Memory B cell (primary cell): ENCODE measurements at places on chromosomes 13 and 19.

GRCh38 chr19:31461814-31462539 lies 112.7 kb upstream of the TSHZ3 start:
- DNase-seq, result no peak

- DNase-seq, result peak; percentile 16
Measured at GRCh38 chr13:99657848-99658260, 156.6 kb downstream of the TM9SF2 start.

DNA sequence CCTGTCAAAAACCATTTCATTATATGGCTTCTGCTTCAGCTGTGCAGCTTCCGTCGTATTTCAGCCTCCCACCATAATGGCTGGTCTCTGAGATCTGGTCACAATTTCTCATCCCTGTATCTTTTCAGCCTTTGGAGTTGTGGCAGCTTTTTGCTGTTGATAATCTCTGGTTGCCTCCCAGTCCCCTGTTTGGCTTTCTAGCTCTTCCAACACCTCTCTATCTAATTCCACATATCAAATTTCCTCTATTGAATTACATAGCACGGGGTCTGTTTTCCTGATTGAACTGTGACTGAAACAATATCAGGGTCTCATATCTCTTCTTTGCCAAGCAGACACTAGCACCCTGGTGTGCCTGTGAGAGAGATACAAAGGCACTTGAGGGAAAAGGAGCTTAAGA lies 222.1 kb upstream of the OBI1 start:
- DNase-seq, result no peak

GRCh38 chr13:103810026-103810425 lies 743.8 kb upstream of the SLC10A2 start:
- no peak for DNase-seq

- no peak for DNase-seq
Measured at GRCh38 chr13:104385404-104385803, 1319.2 kb upstream of the SLC10A2 start.

DNA sequence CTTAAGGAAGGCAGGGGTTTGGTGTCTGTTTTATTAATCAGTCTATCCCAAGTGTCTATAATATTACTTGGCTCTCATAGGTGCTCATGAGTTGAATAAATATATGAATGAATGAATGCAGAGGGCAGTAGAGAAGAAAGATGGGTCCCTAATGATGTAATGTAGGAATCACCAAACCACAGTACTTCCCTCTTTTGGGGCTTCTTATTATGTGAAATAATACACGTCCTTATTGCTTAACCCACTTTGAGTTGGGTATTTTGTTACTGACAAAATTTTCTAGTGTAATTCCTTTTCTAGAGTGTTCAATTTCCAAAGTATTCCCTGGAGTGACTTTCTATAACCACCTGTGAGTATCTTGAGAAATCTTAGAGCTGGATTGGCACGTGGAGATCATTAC lies 13.2 kb downstream of the KLK5 start:
- DNase-seq, result no peak

- DNase-seq, result no peak
Measured at GRCh38 chr19:33275933-33276619, 26.3 kb downstream of the CEBPA start.

DNA sequence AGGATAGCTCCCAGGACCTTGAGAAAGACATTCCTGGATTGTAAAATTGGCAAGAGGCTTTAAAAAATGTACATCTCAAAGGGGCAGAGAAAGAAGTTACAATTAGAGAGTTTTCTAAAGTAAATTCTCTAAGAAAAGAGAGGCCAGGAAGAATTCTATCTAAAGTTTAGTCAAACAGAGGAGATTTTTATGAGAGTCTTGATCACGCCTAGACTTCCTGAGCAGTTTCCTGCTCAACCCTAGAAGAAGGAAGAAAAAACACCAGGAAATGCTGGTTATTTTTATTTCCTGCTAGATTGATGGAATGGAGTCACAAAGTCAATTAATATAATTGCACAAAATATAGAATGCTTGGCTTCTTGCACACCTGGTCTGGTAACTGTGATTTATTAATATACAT lies 269.1 kb downstream of the PCDH20 start:
- DNase-seq, result no peak

- peak; percentile 9 for DNase-seq
Measured at GRCh38 chr19:23996549-23996948, 81.9 kb downstream of the ZNF726 start.

GRCh38 chr19:37468961-37469777 lies at the start of gene ZNF570:
ZNF570 (plus strand) TSS chr19:37469356; CDS start chr19:37470355, 999 bp downstream.
- peak; percentile 87 for DNase-seq

DNA sequence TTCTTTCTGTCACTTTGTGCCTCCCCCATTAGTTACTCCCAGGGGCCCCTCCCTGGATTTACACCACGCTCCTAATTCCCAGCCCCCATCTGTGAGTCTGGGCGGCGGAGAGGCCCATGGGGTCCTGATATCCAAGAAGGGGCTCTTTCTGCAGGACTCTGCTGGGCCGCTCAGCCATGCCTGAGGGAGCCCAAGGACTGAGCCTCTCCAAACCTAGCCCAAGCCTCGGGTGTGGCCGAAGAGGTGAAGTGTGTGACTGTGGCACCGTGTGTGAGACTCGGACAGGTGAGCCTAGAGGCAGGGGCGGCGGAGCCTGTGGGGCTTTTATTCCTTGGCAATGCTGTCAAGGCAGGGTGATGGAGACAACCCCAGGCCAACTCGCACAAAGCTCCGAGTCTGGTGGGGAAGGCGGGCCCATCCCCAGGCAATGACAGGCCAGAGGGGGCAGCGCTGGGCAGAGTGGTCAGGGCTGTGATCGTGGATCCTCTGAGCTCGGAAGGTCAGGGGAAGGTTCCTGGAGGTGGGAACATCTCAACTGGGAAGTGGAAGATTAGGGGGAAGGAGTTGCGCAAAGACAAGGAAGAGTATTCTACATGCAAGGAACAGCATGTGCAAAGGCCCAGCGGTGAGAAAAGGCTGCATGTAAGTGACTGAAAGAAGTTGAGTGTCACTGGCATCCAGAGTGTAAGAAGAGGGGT lies 1.6 kb downstream of the PLEKHG2 start:
- no peak for DNase-seq

DNA sequence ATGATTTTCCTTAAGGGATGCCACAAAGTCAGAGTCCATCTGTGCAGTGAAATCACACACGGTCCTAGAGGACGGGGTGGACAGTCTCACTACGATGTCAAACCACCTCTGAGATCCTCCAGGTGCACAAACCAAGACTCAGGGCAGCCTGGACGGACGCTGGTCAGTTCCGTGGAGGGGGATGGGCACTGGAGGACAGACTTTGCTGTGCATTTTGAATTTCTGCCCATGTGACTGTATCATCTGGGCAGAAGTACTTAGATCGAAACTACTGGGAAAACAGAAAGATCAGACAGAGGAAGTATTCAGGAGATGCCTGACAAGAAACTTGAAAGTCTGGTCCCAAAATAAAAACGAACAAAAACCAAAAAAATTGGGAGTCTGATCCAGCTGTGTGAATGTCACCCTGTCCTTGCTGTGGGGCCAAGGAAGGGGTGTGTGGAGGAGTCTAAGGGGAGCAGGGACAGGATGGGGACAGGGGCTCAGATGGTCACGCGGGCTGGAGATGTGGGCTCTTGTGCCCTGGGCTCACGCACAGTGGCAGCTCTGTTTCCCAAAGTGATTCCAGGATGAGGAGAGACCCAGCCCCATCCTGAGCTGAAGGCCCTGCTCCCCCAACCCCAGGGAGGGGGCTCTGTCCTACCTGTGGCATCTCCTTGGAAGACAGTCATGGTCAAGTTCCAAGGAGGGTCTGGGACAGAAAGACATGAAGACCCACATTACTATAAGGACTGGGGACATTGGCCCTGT lies 1.5 kb downstream of the SIGLEC8 start:
- no peak for DNase-seq

DNA sequence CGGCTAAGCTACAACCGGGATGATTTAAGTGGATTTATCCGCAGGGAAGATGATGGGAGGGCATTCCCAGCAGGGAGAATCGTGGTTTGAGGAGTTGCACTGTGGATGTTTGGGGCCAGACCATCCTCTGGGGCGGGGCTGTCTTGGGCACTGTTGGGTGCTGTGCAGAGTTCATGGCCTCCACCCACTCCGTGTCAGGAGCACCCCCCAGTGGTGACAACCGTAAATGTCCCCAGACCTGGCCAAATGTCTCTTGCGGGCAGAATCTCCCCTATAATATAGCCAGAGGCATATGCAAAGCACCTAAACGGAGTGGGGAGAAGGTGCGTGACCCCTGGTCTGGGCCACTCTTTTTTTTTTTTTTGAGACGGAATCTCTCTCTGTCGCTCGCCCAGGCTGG lies 40.2 kb downstream of the SMIM24 start:
- peak; percentile 53 for DNase-seq

- no peak for DNase-seq
Measured at GRCh38 chr19:35015270-35015953, 14.9 kb upstream of the SCN1B start.

DNA sequence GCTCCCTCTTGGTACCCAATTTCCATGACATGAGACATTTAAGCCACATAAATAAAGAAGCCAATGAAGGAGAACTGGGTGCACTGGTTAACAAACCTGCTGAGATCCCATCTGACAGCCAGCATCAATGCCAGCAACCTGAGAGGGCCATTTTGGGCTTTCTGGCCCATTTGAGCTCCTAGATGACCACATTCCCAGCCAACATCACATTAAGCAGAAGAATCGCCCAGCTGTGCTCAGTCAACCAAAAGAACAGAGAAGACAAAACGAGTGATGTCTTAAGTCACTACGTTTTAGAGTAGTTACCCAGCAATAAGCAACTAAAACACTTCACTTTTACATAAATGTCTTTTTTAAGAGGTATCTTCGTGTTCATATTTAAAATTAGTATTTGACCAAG lies 21.9 kb downstream of the LCP1 start:
- DNase-seq, result no peak

DNA sequence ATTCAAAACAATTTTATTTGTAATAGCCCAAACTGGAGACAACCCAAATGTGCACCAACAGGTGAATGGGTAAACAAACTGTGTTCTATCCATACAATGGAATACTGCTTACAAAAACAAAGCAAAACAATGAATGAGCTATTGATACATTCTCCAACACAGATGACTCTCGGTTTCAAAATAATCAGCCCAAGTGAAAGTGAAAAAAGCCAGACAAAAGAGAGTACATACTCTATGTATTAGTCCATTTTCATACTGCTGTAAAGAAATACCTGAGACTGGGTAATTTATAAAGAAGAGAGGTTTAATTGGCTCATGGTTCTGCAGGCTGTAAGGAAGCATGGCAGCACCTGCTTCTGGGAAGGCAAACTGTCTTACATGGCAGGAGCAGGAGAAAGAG lies 65.2 kb upstream of the LRCH1 start:
- no peak for DNase-seq

- no peak for DNase-seq
Measured at GRCh38 chr19:50705422-50706019, 14.1 kb downstream of the SHANK1 start.

- DNase-seq, result no peak
Measured at GRCh38 chr19:53813996-53814395, 10.1 kb downstream of the NLRP12 start.

- DNase-seq, result no peak
Measured at GRCh38 chr13:79776531-79777295, 295.8 kb downstream of the NDFIP2 start.

DNA sequence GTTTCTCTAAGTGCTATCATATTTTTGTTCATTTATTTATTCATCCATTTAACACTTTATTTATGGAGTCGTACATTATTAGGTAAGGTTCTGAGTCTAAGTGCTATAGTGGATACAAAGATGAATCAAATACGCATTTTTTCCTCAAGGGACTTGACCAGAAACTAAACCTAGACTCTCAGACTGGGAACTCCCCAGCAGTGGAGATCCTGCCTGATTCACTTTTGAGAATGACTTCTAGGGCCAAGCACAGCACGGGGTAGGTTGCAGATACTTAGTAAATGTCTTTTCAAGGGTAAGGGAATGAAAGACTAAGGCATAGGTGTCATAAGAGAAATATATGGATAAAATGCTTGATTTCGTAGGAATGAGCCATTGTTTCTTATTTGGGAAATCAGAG lies 7.2 kb downstream of the DNAJC15 start:
- no peak for DNase-seq

- no peak for DNase-seq
Measured at GRCh38 chr13:72489751-72490150, 237.7 kb downstream of the MZT1 start.

DNA sequence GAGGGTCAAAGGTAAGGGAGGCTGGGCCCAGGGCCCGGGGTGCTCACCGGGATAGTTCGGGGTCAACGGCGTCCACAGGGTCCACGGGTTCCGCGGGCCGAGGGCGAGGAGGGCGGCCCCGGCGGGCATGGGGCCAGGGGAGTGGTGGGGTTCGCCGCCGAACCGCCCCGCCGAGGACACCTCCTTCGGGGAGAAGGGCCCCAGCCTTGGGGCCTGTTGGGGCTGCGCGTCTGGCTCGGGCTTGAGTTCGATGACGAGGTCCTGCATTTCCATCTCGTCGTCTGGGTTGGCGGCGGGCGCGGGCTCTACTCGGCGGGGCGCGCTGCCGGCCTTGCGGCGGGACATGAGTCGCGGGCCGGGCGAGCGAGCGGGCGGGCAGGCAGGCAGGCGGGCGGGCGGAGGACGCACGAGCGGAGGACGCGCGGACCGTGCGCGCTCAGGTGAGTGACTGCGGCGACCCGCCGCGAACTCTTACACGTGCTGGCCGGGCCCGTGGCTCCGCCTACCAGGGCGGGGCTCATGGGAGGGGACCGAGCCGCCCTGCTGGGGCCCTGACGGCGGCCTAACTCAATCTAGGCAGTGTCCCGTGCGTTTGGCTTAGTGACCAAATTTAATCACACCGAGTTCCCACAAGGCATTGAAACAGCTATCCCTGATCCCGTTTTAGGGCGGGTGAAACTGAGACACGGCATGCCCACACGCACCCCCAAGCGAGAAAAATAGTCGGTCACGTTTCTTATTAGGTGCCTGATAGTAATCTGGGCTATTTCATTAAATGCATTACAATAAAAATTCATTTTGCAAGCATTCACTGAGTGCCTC lies at the start of gene ZNF296:
TSS of gene ZNF296 (minus strand) at position 450 of the 822 bp plus-strand sequence. CDS start at position 345, 105 bp downstream.
- DNase-seq, result peak; percentile 79

DNA sequence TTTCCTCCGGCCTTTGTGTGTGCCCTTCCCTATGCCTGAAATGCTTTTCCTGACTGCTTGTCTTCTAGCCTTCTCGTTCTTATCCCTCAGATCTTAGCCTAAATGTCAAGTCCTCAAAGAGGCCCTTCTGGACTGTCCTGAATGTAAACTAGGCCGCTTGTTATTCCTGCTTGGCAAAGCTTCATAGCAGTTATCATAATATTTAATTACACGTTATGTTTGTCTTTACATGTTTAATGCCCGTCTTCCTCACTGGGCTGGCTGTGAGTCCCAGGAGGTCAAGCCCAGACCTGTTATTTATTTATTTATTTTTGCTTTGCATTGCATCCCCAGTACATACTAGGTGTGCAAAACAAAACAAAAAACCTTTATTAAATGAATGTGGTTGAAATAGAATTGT lies 62.7 kb downstream of the SIPA1L3 start:
- DNase-seq, result no peak

- DNase-seq, result no peak
Measured at GRCh38 chr13:100984085-100984705, 309.6 kb upstream of the TMTC4 start.

GRCh38 chr19:51192689-51193088 lies 32.2 kb upstream of the CD33 start:
- no peak for DNase-seq

- DNase-seq, result peak; percentile 41
Measured at GRCh38 chr13:43804461-43805070, 17.8 kb upstream of the ENOX1 start.
